ENCODE measurements at places on chromosomes 5 and 9. TPM values are rescaled to one million over a fixed set of nuclear protein-coding genes. Genes with fewer than 3 reads are reported as not detected.

GRCh38 chr9:15305470-15305869 lies 1.5 kb downstream of the TTC39B start:
- no peak for DNase-seq

DNA sequence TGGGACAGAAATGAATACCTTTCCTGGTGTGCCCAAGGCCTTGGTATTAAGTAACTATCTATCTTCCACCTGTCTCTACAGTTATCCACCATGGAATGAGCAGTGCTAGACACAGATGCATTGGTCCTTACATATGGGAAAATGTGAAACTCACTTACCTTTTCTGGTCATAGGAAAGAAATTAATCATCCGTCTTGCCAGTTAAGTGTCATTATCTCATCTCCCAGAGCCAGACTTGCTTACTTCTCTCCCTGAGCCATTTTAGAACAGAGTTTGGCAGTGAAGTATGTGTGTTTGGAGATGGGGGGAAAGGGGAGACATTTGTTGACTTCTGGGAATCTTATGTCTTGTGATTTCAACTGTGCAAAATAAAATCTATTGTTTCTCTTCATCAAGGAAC lies 1211.0 kb upstream of the CDH6 start:
- no peak for DNase-seq

DNA sequence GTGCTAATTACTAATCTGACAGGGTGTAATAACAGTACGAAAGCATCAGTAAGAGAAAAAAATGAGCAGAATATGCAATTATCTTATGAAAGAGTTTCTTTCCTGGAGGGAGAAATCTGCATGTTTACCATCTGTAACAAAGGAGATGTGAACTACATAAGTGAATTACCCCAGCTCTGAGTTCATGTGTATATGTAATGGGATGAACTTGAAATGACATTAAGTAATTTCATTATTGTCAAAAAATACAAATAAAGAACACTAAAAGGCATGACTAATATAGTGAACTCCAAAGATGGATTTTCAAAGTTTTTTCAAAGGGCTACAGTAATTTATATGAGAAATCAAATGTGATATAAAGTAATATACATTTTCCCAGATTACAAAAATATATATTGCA lies 944.0 kb downstream of the MAT2B start:
- no peak for DNase-seq

DNA sequence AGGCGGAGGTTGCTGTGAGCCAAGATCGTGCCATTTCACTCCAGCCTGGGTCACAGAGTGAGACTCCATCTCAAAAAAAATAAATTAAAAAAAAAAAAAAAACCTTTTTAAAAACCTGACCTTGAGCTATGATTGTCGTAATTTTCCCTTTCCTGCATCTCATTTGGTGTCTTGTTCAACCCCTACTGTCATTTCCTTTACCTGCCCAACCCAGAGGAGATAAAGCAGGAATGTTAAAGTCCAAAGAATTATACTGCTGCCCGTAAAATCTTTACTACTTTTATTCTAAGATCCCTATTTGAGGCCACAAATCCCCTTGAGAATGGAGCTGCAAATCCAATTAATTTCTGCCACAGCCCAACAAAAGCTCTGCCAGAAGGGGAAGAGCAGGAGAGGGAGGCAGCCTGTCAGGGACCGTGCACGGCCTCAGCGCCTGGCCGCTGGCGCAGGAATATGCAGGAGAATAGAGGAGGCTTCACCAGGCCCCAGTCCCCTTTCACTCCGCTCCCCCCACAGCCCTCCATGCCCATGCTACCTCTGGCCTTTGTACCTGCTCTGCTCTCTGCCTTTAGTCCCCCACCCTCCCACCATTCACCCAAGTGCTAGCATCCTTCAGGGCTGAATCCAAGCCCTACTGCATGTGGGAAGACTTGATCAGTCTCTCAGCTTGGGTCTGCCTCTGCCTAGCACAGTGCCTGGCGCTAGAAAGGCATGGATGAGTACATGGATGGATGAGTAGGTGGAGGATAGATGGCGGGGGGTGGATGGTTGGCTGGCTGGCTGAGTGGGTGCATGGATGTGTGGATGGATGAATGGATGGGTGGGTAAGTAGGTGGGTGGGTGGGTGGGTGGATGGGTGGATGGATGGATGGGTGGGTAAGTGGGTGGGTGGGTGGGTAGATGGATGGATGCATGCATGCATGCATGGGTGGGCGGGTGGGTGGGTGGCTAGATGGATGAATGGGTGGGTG lies 99.8 kb upstream of the SARDH start:
- no peak for DNase-seq

Gene ANAPC2
- total RNA-seq = 46.0 TPM

DNA sequence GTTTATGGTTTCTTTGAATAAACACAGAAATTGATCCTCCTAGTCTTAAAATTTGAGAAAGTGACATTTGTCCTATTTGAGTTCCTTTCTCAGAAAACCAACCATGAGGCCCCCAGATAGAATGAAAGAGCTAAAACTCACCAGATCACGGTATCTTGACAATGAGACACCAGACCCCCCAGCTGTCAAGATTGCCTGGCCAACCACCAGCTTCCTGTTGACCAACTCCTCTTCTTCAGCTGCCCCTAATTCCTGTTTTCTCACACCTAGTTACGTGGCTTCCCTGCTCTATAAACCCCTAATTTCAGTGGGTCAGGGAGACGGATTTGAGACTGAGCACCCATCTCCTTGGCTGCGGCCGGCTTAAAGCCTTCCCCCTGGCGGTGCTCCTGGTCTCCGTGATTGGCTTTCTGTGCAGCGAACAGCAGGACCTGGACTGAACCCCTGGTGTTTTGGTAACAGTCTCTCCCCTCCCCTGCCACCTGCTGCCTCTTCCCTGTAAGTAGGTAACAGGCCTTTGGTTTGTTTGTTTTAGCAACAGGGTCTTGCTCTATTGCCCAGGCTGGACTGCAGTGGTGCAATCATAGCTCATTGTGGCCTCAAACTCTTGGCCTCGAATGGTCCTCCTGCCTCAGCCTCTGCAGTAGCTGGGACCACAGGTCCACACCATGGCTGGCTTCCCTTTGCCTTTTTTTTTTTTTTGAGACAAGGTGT lies 4.8 kb upstream of the ENTPD2 start:
- DNase-seq = no peak

GRCh38 chr9:105275938-105276337 lies 31.5 kb downstream of the SLC44A1 start:
- DNase-seq = no peak

Gene CCDC69
- 2.1 TPM for total RNA-seq

Gene IFNA8
- total RNA-seq = not detected
